ENCODE measurements at places on chromosomes 3 and 15.
A peak's percentile ranks its signal among the peaks of the same experiment; 100 is the strongest.

- DNase-seq = no peak
Measured at GRCh38 chr15:32700501-32701150, 17.2 kb upstream of the GREM1 start.

DNA sequence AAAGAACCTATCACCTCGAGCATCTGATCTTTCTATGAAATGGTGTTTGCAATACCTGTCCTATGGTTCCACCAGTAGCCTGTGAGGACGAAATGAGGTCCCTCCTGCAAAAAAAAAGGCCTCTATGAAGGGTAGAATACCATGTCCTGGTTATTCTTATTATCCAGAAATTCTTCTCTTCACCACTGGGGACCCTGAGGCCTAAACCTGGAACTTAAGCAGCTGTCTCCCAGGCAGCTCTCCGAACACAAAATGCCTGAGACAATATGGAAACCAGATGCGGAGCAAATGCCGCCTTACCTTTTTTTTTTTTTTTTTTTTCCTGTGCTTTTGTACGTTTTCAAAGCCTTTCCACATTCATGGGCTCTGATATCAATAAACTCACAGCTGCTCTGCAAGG lies 62.1 kb upstream of the WNT5A start:
- no peak for DNase-seq

GRCh38 chr3:125594581-125595011 lies 701 bp downstream of the OSBPL11 start:
- peak; percentile 20 for DNase-seq

GRCh38 chr3:186930641-186931531 lies 560 bp downstream of the ST6GAL1 start:
- peak; percentile 45 for DNase-seq

DNA sequence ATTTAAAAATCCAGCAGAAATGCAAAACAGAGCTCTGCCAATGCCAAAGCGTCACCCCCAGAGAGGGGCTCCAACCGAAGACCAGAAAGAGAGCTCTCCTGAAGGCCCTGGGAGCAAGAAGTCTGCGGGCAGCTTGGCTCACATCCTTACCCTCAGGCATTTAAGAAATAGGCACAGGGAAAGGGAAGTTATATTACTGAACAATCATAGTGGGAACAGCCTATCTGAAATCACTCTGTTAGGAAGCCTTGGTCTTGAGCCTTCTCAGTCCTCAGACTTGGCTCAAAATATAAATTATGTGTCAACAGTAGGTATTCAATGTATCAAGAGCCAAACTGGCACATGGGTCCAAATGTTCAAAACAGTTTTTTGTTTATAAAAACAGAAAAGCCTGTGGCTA lies 10.3 kb upstream of the PPARG start:
- DNase-seq = no peak

- DNase-seq = peak; percentile 90
Measured at GRCh38 chr3:58433400-58434167, at the start of gene PDHB. Gene PDHB (minus strand): TSS chr3:58433832. CDS start chr3:58433809, 23 bp downstream.

DNA sequence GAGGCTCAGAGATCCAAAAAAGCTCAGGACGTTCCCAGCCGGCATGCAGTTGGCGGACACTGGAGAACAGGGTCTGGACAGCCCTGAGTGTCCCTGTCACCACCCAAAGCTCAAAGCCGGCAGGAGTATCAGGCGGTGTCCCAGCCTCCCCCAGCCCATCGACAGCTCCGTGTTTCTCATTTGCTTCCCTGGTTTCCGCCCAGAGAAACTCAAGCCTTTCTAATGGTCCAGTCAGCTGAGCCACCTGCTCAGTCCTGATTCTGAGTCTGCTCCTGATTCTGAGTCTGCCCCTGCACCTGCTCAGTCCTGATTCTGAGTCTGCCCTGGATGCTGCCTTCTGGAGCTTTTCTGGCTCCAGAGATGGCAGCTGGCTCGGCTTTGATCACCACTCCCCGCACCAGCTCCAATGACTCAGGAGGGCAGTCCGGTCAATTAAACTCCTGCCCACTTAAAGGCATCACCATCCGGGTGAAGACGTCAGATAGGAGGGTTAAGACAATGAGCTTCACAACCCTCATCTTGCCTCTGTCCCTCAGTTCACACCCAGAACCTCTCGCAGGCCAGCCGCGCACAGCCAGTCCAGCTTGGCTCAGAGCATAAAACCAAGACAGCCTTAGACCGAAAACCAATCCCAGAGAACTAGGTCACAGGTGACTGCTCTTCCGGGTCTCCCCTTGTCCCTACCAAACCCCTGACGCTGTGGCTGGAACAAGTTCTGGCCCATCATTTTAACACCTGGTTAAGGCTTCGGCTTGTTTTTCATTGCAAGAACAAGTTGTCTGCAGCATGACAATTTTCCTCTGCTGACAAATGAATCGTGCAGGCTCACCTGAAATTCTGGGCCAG lies 6.8 kb downstream of the PCSK6 start:
- DNase-seq = no peak

DNA sequence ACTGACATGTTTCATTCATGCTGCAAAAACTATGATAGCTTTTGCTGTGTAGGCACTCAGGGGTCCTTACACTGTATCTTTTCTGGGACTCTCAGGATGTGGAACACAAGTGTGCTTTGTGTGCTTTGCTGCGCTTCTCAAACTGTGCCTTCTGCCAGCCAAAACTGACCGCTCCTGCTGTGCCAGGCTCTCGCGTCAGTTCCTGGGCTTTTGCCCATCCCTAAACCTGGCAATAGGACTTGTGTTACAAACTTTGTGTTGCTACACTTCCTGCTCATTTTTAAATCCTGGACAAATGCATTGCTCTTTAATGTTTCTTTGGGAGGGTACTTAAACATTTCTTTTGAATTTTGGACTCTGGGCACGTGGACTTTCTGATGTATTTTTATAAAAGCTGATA lies 60.3 kb downstream of the DIPK2A start:
- DNase-seq = no peak

DNA sequence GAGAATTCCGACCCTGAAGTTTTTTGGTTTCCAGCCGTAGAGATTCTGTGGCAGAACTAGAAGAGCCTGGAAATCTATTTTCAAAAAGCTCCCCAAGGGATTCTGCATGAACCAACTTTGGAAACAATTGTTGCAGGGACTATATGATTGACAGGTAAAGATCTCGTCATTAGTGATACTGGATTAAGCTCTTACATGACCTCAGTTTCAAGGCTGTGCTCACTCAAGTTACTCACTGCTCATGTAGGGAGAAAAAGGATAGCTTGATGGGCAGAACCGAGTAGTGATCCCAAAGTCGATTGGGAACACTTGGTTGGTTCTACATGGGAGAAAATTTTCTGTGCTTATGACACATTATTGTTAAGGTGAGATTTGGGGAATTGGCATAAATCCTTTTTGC lies 142.3 kb upstream of the RASGRP1 start:
- DNase-seq = no peak

GRCh38 chr3:8443829-8444791 lies 57.5 kb upstream of the LMCD1 start:
- DNase-seq = no peak

GRCh38 chr15:43487271-43487895 lies 5.6 kb downstream of the TP53BP1 start:
- no peak for DNase-seq

DNA sequence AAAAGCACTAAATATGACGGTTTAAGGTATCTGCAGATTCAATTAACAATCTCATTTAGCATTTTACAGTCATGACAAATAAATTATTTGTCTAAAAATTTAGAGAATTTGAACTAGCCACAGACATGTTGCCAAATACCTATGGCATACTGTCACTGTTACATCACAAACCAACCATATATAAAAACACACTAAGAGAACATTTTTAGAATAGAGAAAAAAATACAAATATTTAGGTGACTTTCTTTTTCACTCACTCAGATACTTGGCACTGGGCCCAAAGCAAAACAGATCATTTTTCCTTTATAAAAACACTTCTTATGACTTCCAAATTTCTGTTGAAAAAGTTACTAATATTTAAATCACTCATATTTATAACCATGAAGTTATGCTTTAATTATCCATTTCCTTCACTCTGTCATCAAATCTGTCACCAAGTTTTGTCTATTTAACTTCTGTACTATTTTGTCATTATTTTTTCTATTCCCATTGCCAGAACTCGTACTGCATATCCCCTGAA lies 644.7 kb downstream of the OTOL1 start:
- no peak for DNase-seq

DNA sequence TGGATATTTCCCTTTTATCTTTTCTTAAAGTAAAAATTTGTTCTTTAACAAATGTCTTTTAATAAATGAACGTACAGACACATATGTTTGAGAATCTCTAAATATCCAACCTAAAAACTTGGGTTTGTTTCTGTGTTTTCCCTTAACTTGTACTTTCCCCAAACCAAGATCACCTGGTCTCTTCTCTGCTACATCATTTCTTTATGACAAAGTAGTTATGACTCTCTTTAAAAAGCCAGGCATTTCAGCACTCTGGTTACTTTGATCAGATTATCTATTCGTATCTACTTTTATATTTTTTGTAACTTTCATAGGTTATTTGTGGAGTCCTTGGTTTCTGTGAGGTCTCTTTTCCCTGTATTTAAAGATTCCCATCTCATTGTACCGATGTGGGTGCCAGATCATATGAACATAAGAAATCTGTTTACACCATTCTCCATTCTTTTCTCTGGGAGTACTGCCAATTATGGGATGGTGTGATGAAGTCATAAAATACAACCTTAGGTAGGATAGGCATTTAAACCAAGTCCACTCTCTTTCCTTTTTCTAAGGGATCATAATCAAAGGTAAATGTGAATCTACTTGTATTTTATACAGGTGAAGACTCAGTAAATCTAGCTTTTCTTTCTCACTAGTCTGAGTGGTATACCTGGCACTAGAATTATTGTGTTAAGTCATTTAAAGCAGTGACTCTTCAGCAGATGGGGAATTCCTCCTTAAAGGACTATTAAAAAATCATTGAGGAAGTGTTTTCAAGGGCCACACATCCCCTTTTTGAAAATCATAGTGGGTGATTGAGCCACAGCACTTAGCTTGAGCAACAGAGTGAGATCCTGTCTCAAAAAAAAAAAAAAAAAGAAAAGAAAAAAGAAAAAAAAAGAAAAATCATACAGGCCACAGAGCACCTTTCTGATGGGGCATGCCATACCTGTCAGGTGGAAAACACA lies 12.4 kb upstream of the NFKBIZ start:
- peak; percentile 56 for DNase-seq

DNA sequence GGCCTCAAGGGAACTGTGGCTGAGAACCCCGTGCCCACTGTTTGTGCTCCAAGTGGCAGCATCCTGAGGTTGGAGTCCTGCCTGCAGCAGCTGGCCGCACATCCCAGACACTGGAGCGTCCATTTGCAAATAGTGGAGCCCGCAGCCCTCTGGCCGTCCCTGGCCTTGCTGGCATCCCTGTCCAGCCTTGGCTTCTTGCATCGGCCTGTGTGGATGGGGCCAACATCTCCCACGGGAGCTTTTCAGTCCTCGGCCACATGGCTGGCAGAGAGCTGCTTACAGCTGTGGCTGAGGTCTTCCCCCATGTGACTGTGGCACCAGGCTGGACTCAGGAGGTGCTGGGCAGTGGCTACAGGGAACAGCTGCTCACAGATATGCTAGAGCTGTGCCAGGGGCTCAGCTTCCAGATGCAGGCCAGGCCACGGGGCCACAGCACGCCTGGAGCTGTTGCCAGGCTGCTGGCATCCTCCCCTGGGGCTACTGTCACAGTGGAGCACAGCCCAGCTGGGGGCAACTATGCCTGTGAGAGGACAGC lies 71.2 kb downstream of the FAM43A start:
- no peak for DNase-seq

DNA sequence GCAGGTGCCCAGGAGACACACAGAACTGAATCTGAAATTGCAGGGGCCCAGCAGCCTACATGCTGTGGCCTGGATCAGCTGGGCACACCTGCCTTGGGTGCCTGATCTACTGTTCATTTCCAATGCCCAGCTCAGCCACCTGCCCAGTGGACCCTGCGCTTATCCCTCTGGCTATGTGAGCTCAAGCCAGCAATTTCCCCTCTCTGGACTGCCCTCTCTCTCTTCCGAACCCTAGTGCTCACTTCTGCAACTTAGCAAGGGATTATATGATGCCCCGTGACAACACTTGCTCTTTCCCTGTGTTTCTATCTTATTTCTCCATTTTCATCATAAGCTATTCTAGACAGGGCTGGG lies 276.0 kb downstream of the UACA start:
- no peak for DNase-seq

DNA sequence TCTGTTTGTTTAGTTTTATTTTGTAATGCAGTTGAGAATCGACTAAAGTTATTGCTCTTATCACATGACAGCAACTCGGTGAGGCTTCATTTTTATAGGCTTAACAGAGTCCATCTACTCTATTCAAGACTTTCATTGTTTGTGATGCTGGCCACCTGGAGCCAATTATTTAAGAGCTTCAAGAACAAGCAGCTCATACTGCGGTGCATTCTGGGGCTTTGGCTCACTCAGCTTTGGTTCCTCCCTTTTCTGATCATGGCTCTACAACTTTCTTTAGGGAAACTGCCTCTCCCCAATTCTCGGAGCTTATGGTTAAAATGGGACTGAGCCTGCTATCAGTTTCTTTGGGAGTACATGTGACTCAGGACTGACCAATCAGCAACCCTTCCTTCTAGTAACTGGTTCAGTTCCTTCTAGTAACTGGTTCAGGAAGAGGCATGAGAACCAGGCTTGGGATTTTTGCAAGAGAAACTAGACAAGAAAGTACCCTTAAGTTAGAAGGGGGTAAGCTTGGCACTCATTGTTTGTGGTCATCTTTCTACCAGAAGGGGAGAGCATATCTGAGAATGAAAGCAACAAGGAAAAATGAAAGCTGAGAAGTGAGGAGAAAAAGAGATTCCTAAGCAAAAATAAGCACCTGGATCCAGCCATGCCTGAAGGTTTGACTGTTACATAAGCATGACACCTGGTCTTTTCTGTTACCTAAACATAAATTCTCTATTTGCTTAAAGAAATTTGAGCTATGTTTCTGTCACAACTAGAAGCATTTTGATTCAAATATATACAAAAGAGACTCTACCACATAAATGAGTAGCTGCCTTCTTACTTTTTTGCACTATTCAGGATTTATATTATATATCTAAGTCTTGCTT lies 24.1 kb upstream of the ARHGEF3 start:
- DNase-seq = no peak

GRCh38 chr3:65402597-65402996 lies 636.1 kb downstream of the MAGI1 start:
- DNase-seq = no peak

- DNase-seq = no peak
Measured at GRCh38 chr15:43256341-43256740, 10.4 kb downstream of the TGM5 start.

DNA sequence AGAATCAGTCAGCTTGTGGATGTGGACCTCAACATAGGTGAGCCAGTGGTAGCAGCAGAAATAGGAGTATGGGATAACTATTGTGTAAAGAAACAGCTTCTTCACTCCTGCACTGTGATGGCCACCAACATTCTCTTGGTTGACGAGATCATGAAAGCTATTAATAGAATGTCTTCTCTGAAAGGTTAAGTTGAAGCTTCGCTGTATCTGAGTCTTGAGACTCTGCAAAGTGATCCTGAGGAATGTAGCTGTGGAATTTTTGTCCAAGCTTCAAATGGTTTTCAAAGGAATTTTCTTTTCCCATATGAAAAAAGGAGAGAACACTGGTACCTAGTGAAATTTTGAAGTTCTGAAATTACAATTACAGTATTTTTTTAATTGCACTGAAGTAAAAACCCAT lies 146.3 kb downstream of the GMNC start:
- no peak for DNase-seq

GRCh38 chr15:60128710-60129109 lies 124.6 kb downstream of the FOXB1 start:
- no peak for DNase-seq

GRCh38 chr3:115859002-115859807 lies 235.9 kb downstream of the GAP43 start:
- DNase-seq = no peak

- DNase-seq = no peak
Measured at GRCh38 chr3:122560680-122561079, 3.4 kb downstream of the PARP9 start.

- DNase-seq = no peak
Measured at GRCh38 chr3:97827741-97828471, 6.1 kb downstream of the CRYBG3 start.
